ENCODE measurements at places on chromosomes 6 and 20.

DNA sequence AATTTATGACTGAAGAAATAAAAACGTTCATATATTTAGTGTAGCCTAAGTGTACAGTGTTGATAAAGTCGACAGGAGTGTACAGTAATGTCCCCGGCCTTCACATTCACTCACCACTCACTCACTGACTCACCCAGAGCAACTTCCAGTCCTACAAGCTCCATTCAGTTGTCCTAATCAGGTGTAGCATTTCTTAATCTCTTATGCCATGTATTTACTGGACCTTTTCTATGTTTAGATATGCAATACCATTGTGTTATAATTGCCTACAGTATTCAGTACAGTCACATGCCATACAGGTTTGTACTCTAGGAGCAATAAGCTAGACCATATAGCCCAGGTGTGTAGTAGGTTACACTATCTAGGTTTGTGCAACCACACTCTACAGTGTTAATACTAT lies 610.2 kb upstream of the NOX3 start:
- no peak for DNase-seq

- no peak for DNase-seq
Observed at GRCh38 chr6:148367411-148368024, 24.9 kb downstream of the SASH1 start.

DNA sequence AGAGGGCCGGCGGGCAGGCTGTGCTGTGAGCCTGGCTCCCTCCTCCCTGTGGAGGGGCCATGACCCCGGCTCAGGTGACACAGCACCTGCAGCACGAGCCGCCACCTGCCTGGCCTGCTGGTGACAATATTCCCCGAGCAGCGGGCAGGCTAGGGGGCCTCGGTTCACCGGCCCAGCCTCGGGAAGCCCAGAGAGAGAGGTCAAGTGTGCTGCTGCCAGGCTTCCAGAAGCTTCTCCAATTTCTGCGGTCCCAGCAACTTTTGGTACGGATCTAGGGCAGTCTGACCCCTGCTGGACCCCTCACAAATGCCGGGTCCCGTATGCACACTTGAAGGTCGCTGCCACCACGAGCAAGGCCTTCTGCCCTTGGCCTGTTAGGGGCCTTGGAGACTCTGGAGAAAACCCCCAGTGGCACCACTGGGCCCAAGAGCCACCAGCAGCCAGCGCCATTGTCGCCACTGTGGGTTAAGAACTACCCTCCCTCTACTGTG lies 38.6 kb upstream of the NOL4L start:
- no peak for DNase-seq

DNA sequence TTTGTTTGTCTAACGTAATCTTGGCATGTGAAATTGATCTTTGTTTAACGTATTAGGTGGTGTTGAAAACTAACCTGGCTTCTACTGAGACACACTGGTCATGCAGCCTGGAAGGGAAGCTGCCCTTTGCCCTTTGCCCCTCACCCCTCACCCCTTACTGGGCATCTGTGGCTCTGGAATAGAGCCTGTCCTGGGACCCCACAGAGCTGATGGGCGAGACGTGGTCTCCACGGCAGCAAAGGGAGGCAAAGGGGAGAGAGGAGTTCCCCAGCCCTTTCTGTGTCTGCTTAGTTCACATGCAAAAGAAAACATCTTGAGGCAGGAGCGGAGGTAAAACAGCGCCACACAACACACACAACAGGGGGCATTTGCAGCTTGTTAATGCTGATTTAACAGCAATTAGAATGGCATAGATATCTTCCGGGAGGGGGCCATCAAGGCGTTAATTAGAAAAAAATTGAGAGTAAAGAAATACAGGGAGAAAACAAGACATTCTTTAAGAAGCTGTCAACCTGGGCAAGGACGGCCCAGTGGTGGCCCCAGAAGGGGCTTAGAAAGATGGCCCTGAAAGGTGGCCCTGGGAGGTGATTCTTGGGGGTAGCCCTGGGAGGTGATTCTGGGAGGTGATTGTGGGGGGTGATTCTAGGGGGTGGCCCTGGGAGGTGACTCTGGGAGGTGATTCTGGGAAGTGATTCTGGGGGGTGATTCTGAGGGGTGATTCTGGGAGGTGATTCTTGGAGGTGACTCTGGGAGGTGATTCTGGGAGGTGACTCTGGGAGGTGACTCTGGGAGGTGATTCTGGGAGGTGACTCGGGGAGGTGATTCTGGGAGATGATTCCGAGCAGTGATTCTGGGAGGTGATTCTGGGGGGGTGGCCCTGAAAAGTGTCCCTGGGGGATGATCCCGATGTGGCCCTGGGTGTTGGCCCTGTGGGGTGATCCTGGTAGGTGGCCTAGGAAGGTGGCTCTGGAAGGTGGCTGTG lies 44.5 kb upstream of the DACT2 start:
- DNase-seq, result no peak

- no peak for DNase-seq
Observed at GRCh38 chr6:32459781-32460424, 20.2 kb downstream of the HLA-DRA start.

- DNase-seq, result no peak
Observed at GRCh38 chr6:105282631-105283585, 103.1 kb upstream of the POPDC3 start.

DNA sequence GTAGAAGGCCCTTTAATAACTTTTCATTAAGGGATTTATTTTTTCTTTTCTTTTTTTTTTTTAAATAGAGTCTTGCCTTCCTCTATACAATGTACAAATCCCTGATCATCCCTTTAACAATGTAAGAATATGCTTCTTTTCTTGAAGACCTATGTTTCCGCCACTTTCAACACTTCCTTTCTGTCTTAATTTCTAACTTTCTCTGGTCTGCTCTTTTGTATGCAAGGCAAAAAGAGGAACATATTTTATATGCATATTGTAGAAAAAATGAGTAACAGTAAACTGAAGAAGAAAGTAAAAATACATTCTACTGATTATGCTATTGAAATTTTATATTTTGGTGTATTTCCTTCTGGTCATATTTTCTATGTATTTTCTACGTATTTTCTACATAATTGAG lies 484.7 kb downstream of the TFAP2B start:
- no peak for DNase-seq

DNA sequence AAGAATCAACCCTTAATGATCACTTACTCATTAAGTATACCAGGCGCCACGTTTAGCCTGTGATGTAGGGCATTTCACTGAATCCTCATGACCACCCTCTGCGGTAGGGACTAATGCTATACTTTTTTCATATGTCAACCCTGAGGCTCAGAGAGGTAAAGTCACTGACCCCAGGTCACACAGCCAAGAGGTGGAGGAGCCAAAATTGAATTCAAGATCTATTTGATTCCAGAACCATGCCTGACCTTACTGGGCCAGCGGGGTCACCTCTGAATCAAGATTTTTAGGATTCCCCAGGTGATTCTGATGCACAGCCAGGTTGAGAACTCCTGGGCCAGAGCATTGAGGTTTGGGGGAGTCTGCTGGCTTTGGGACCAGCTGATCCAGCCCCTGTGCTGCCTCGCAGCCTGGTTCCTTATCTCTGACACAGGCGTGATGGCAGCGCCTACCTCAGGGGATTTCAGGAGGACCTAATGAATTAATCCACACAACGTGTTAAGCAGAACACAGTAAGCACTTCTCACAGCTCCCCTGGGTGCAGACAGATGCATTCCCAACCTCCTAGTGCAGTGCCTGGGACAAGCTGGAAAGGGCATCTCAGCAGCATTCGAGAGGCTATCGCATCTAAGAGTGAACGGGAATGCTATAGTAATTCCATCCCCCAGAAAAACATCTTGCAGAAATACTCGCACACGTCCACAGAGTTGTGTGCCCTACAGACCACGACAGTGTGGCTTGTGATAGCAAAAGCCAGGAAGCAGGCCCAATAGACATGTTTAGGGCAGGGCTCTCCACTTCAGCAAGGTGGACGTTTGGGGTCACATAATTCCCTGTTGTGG lies 101.4 kb upstream of the PTPN1 start:
- no peak for DNase-seq

DNA sequence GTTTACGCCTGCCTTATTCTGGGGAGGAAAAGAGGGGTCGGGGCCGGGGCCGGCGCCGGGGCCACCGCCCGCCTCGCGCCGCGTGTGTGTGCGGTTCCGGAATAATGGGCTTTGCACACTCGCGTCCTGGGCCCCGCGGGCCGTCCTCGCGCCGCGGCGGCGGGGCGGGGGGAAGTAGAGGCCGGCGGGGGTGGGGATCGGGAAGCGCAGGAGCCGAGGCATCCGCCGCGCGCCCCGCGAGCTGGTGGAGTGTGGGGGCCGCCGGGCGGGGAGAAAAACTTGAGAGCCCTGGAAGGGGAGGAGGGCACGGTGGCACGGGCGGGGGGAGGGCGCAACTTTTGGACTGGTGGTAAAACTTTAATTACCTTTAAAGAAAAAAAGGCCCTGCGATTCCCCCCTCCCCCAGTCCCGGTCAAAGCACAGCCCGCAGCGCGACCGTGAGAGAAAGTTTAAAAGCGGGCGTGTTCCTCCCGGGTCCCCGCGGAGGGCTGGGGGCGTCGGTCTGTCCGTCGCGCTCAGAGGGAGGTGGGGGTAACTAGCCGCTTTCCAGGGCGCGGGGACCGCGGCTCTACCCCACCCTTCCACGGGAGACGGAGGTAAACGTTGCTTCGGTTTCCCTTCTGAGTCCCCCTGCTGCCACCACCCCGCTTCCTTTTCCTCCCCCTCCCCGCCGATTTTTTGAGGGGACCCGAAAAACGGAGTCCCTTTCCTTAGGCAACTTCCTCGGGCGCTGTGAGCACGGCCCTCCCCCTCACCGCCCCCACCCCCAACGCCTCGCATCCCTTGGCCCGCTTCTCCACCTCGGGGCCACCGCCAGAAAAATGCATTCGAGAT lies 1.9 kb downstream of the L3MBTL3 start:
- peak; percentile 40 for DNase-seq

DNA sequence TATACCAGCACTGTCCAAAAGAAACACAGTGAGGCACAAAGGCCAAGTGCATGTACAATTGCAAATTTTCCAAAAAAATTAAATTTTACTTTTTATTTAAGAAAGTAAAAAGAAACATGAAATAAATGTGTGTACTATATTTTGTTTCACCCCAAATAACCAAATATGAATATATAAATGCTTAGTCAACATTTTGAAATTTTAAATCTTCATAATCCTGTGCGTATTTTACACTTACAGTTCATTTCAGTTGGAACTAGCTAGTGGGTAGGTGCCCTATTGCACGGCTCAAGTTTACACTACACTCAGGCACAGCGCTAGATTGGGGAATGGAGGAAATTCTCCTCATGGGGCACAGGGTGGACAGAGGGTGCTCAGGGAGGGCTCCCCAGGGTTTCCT lies 18.0 kb upstream of the BTN3A3 start:
- DNase-seq, result no peak

GRCh38 chr6:154414021-154414813 lies 57.6 kb upstream of the IPCEF1 start:
- peak; percentile 26 for DNase-seq

GRCh38 chr6:166440106-166440505 lies 57.4 kb upstream of the MPC1 start:
- no peak for DNase-seq

DNA sequence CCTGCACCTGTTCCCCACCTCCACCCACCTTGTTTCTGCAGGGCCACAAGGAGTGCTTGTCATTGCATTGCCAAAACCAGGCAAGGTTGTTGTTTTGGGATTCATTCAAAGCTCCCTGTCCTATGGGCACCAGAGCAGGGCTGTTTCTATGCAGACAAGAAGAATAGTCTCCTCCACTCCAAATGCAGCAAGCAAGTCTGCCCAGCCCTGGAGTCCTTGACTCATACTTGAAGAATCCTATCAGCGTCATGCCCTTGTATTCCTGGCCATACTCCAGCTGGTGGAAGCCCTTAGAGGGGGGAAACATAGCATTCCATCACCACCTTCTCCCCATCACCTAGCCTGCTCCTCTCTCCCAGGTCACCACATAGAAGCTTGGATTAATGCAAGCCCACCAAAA lies 145.3 kb upstream of the ECI2 start:
- no peak for DNase-seq

DNA sequence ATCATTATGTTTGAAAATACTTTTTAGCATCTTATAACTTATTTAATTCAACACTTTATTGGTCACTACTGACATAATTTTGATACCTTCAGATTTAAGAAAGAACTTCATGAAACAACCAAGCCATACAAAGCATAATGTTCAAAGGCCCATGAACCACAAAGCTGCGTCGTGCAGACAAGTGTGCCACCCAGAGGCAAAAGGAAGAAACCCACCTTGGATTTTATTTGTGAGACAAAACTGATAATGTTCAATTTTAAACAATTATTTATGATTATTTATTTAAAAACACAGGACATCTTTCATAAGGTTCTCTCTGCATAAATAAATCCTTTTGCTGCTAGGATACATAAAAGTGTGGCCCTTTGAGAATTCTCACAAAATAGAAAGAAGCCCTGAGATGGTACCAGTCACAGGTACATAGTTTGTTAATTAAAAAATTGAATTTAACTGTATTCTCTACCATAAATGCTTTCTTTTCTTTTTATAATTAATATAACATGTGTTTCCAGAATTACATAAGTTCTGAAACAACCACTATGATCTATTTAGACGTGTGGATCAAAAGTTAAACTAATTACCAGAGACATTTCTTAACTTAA lies 143.7 kb downstream of the RALGAPA2 start:
- DNase-seq, result no peak

DNA sequence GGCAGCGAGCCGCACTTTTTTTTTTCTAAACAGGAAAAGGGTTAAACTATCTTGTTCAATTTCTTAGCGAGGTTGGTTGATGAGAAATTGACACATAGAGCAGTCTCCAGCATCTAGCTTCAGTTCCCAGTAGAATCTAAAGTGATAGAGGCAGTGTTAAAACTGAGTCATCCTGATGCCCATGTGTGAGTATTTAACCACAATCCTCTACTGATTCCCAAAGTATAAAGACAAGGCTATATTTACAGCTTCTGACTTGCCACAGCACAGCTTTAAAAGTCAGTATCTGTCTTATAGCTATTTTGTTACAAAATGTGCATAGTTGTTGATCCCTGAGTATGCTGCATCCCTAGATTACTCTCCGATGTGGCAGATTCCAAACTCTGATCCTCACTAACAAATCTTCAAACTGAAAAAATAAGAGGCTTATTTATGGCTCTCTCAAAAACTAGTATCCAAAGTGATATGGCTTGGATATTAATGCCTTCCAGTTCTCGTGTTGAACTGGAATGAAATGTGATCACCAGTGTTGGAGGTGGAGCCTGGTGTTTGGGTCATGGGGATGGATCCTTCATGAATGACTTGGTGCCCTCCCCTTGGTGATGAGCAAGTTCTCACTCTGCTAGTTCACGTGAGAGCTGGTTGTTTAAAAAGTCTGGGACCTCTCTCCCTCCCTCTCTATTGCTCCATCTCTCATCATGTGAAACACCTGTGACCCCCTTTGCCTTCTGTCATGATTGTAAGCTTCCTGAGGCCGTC lies 13.1 kb upstream of the POPDC3 start:
- no peak for DNase-seq

GRCh38 chr6:7108964-7109836 lies 1.4 kb downstream of the RREB1 start:
- peak; percentile 61 for DNase-seq
